CD4-positive, alpha-beta T cell treated with Interferon alpha-2 for 1 hour (primary cell): ENCODE measurements at places on chromosomes 1 and 21.

- DNase-seq: no peak
These were observed 62.8 kb upstream of the KIF26B start for GRCh38 chr1:245091818-245092637.

DNA sequence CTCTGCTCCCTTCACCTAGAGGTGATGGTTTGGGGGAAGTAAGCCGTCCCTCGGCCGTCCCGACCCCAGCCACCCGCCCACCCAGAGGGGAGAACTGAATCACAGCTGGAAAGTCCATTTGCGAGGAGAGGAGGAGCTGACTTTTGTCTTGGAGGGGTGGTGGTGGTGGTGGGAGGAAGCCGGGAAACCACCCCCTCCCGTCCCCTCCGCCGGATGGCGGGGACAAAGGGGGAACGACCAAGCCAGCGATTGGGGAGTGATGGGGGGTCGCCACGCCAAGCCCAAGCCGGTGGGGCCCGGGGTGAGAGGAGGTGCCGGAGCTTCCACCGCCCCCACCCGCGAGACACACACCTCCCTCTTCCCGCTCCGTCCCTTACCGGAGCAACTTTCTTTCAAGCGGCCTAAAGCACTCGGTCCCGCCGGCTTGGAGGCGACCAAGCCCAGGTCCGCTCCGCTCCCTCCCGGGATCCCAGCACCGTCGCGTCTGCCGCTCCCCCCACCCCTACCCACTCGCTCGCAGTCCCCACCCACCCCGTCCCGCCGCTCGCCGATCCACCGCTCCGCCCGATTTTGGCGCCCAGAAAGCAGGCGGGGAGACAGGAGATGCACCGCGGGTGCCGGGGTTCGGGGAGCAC lies 540 bp downstream of the ARHGEF2 start:
- no peak for DNase-seq

DNA sequence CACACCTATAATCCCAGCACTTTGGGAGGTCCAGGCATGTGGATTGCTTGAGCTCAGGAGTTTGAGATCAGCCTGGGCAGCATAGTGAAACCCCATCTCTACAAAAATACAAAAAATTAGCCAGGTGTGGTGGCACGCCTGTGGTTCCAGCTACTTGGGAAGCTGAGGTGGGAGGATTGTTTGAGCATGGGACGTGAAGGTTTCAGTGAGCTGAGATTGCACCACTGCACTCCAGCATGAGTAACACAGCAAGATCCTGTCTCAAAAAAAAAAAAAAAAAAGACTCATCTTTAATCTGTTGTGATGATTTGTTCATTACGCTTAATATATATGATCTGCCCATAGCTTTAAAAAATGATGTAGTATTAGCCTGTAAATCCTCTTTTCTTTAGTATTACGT lies 44.0 kb downstream of the OR10J1 start:
- DNase-seq: no peak

GRCh38 chr1:221328371-221328770 lies 413.5 kb downstream of the DUSP10 start:
- DNase-seq: no peak

- no peak for DNase-seq
These were observed 1.2 kb downstream of the NTPCR start for GRCh38 chr1:232951605-232952004.

DNA sequence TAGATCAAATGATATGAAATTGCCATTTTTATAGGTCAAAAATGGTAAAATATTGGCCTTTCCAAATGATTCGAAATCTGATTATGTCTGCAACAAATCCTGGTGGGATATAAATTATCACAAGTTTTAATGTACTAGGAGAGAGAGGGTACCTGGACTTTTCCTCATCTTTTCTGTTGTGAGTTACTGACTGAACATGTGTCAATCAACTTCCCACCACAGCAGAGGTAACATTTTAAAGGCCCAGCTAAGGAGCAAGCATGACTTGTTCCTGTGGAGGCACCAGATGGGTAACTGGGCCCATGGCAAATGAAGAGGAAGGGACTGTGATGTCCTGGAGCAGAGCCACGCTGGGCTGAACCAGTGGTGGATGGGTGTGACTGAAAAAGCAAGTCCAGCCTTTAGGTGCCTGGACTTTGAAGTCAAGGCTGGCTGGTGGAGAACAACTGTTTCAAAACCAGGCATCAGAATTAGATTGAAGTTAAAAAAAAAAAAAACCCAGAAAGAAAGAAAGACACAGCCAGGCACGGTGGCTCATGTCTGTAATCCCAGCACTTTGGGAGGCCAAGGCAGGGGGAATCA lies 6.6 kb downstream of the MR1 start:
- no peak for DNase-seq

DNA sequence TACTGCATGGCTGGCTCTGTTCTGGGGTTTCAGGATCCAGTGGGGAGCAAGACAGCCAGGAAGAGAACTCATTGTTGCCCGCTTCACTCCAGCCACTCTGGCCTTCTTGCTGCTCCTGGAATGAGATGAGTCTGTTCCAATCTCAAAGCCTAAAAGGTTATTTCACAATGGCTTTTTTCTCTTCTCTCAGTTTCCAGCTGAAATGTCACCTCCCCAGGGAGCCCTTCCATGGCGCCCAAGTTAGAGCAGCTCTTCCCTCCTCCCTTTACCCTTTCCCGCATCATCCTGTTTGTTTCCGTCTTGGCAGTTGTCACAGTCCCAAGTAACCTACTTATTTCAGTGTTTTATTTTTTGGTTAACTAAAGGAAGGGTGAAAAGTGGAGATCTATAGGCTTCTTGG lies 15.8 kb downstream of the PLA2G2A start:
- DNase-seq: no peak

DNA sequence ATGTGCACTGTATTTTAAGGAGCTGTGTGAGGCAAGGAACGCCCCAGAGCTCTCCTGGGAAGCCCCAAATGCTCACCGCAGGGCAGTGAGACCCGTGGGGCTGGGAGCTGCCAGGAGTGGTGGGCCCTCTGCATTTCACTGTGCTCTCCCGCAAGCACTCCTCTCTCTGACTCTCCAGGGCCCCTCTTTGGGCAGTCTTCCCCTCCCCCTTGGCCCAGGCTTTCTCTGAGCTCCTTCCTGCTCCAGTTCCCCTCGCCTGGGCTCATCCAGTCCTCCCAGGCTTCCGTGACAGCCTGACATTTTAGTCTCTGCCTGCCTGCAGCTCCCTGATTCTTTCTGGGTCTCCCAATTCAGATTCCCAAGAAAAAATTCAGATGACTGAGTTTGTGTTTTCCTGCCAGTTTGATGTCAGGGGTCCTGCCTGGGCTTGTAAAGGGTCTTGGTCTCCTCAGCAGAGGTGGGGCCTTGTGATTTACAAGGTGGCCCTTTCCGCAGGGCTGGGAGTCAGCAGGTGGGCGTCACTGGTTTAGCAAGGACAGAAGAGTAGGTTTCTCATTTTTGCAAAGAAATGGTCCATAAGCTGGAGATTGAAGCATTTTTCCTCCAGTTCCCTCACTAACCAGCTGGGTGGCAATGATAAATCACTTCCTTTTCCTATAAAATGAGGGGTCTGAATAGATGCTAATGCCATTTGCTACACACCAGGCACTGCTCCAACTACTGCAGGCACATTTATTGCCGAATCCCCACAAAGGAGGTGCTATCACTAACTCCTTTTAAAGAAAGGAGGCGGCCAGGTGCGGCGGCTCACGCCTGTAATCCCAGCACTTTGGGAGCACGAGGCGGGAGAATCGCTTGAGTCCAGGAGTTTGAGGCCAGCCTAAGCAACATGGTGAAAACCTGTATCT lies 1.9 kb upstream of the CA6 start:
- no peak for DNase-seq

DNA sequence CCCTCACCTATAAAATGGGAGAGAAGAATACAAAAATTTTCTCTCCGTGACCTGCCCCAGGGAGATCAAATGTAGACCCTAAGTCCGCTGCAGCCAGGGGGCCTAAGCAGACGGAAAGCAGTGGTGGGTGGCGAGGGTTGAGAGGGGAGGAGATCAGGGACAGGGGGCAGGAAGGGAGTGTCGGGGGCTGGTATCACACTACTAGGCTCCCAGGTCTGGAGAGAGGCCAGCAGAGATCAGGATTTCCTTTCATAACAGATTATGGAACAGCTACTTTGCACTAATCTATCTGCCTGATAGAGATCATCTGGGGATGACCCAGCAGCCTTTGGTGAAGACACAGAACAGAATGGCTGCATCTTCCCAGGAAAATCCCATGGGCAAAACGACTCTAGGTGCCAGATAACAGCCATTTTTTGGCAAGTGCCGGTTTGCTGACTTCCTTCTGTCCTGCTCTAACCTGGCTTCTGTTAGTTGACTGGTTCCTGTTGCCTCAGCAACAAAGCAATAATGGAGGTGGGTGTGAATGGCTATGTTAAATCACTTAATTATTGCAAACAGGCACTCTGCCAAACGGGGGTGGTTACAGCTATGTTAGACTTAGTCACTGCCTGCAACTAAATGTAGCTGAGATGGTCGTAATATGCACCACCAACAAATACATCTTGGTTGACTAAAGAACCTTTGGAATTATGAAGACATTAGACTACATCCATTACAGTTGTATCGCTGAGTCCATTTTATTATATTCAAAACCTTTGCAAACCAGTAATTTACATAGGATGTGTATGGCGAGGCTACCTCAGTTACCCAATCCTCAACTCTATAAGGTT lies 30.0 kb upstream of the EPS8L3 start:
- DNase-seq: peak; percentile 64

DNA sequence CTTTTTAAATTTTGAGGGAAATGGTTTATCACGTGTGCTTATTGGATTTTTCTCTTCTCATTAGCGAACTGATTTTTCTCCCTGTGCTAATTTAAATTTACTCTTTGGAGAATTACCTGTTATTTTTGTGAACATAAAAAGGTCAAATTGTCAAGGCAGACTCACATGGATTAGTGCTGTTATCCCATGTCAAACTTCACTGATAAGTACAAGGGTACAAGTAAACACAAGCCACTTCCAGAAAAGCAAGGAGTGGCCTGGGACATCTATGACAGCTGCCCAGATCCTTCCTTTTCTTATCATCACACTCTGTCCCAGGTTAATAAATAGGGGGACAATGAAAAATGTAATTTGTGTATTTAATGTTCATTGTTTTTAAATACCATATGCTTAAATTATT lies 901.2 kb downstream of the LTN1 start:
- DNase-seq: no peak

DNA sequence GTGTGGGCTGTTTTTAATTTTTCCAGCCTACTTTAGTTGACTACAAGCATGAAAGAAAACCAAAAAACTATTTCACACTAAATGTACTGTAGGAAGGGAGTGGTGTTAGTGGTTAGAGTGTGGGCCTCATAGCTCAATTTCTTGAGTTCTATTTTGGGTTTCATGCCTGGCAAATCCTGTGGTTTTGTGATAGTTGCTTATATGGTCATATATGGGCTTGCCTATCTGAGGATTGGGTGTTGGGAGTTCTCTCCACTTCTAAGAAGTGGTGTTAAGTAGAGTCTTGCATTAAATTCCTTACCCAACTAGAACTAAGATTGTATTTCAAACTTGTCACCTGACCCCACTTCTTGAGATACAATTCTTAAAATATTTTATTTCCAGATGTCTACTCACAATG lies 37.8 kb upstream of the COL11A1 start:
- no peak for DNase-seq
